ENCODE measurements at places on chromosomes 12 and 14.

DNA sequence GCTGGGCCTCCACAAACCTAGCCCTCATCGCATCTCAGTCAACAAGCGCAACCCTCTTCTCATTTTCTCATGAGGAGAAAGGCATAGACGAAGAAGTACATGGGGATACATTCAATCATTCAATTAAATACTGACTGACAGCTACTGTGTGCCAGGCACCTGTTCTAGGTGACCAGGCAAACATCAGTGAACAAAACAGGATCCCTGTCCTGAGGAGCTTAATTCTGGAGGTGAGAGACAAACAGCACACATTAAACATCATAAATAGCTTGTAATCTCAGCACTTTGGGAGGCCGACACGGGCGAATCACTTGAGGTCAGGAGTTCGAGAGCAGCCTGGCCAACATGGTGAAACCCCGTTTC, 362 bp upstream of the ACYP1 start:
- no peak for DNase-seq

- no peak for DNase-seq
Observed at GRCh38 chr12:93006471-93007208, 77.5 kb upstream of the EEA1 start.

GRCh38 chr14:36430662-36431084, 89.4 kb downstream of the NKX2-1 start:
- no peak for DNase-seq

DNA sequence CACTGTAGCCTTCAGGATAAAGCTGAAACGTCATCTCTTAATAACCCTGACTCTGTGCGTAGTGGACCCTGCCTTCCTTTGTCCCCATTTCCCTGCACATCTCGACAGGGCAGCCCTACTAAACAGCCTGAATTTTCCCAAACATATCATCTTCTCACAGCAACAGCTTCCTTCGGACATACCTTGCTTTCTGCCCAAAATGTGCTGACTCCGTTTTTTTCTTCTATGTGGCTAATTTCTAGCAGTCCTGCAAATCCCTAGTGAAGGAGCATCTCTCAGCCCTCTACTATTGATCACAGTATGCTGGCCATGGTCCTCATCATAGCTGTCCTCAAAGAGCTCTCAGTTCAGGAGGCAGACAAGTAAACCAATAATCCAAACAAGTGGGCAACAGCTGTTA, 53.1 kb upstream of the PCED1B start:
- no peak for DNase-seq

DNA sequence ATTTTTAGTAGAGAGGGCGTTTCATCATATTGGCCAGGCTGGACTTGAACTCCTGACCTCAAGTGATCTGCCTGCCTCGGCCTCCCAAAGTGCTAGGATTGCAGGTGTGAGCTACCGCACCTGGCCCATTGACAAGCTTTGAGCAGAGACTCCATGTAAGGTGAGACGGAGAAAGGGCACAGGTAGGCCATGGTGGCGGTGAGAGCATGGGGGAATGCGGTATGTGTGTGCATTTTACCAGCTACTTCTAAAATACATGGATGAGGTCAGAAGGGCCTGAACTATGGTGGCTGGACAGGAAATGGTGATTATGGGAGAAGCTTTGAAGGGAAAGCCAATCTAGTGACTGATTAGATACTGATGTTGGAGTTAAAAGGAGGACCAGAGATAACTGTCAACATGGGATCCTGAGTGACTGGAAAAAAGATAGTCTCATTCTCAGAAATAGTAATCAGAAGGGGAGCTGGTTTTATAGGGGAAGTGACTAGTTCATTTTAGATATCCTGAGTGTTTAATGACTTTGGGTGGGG, 21.9 kb upstream of the PTPRB start:
- DNase-seq: no peak

GRCh38 chr14:37170993-37171392, 1.4 kb downstream of the SLC25A21 start:
- no peak for DNase-seq

DNA sequence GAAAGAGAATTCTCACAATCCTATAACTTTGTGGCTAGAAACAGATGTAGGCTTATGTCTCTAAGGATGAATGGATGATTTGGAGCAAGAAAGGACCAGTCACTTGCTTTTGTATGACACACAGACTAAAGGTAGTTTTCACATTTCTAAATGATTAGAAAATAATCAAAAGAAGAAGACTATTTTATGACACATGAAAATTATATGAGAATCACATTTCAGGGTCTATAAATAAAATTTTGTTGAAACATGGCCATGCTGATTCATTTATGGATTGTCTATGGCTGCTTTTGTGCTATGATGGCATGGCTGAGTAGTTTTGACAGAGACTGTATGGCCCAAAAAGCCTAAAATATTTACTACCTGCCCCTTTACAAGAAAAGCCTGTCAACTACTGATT, 49.4 kb upstream of the FRMD6 start:
- no peak for DNase-seq

DNA sequence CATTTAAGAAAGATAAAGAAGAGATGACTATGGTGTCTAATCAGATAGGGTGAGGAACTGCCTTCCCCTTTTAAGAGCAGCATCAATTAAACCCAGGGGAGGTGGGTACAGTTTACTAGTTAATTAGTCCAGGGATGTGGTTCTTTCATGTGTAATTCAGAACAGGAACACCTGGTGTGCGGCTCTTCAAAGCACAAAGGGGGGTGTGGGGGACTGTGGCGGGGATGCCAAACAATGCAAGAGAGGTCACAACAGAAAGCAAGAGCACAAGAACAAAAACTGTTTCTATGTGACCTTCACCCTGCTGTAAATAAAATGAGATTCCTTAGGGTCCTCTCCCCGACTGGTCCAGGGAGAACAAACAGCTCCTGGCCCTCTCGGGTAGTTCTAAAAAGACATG, 183.9 kb upstream of the SOX5 start:
- no peak for DNase-seq

GRCh38 chr14:35146711-35147149, 24.4 kb downstream of the PRORP start:
- no peak for DNase-seq

GRCh38 chr12:61161961-61162360, 1098.2 kb upstream of the USP15 start:
- no peak for DNase-seq

Measured in T-helper 2 cell (primary cell).